Stimulated activated CD8-positive, alpha-beta memory T cell treated with anti-CD3 and anti-CD28 coated beads, Interleukin-15, amount 100 ng/mL, for 4 hours (primary cell): ENCODE measurements at places on chromosomes 5 and 9.

DNA sequence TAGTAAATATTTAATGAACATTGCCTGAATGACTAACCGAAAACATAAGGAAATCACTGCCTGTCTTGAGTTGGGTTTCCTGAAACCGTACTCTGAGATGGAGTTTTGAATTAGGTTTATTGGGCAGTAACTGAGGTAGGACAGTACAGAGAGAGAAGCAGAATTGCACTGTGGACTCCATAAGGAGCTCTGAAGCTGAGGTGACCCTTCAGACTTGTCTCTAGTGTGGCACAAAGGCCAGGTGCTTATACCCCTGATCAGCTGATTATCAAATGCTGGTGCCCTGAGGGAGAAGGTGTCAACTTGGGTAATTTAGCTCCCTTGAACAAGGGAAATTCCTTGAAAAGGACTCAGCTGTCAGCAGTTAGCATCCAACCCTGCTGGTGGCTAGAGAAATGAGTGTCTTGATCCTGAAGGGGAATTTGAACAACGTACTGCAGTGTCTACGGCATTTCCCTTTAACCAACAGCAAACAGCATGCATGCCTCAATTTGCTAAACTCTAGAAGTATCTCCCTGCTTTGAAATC is 135.0 kb upstream of the SMARCA2 start:
- DNase-seq, result no peak

GRCh38 chr9:88571419-88571818 is 36.4 kb downstream of the NXNL2 start:
- DNase-seq, result no peak

- DNase-seq, result no peak
Measured at GRCh38 chr5:172564188-172564587, 76.9 kb upstream of the NEURL1B start.

- no peak for DNase-seq
Measured at GRCh38 chr9:93081081-93081529, 14.9 kb upstream of the CARD19 start.

DNA sequence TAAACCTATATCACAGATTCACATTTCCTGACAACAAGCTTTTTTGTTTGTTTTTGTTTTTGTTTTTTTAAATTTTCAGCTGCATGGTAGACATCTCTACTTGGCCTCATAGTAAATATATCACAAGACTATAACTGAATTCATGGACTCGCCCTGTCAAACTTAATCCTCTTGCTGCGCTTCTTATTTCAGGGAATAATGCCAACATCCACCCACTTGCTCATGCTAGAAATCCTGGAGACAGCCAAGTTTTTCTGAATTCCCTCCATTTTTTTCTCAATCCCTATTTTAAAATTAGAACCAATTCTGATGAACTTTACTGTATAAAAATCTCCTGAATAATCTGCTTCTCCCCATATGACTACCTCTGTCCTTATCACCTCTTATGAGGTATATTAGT is 283.6 kb upstream of the RPS23 start:
- no peak for DNase-seq

DNA sequence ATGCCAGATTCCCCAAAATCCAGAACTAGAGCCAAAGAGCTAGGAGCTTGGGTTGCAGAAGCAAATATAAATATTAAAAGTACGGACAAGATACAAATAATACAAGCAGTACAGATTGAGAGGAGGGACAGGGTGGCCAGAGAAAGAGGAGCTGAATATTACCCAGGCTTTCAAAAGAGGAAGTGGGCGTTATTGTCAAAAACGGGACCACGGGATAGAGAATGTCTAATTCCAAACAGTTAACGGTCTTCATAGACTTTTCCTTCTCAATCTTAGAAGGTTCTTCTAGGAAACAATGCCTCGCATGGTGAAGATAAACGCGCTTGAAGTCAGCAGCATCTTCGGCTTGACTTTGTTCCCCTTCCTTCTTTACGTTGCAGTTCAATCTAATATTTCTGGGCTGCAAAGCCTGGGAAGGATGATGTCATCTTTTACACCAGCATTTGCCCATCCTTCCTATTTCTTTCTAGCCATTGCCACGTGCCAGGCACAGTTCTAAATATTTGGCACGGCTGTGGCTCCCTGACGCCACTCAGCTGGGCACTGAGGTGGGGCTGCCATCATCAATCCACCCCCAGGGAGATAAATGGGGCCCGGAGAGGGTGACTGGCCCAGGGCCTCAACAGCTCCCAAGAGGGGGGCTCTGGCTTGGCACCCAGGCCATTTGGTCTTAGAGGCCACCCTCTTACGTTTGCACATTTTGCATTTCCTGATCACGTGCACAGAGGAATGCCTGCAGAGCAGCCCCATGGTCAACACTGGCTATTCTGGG is 16.3 kb upstream of the OLFM1 start:
- no peak for DNase-seq

- DNase-seq, result no peak
Measured at GRCh38 chr5:42595597-42595996, 161.0 kb upstream of the CCDC152 start.

GRCh38 chr9:124800306-124801259 is 23.6 kb downstream of the OLFML2A start:
- no peak for DNase-seq

DNA sequence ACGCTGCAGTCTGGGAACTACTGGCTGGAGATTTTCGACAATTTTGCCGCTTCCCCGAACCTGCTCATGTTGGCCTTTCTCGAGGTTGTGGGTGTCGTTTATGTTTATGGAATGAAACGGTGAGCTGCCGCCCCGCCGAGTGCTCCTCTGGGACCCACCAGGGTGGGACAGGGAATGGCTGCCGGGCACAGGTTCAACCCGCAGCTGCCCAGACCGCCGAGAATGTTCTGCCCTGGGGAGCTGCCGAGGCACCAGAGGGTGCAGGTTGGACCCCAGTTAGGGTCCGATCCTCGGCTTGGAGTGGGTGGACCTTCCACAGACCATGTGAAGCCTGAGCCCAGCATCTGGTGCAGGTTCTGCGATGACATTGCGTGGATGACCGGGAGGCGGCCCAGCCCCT is 19.1 kb downstream of the SLC6A18 start:
- no peak for DNase-seq

DNA sequence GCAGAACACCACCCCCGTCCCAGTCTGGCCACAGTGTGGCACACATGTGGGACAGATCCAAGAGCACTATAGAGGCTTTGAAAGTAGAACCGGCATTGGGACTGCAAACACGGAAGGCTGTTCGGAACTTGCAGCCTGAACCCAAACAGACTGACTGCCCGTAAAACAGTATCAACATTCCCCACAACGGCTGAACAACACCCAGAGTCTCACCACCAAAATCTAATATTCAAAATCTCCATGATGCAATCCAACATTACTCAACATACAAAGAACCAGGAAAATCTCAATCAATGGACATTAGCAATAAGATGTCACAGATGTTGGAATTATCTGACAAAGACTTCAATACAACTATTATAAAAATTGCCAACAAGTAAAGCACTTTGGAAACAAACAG is 82.3 kb downstream of the ROR2 start:
- DNase-seq, result no peak

- DNase-seq, result no peak
Measured at GRCh38 chr5:149824120-149824519, 94.0 kb downstream of the PPARGC1B start.

GRCh38 chr5:14490309-14490711 is 91.3 kb upstream of the OTULINL start:
- no peak for DNase-seq

- DNase-seq, result no peak
Measured at GRCh38 chr5:111680737-111681413, 76.1 kb downstream of the NREP start.

DNA sequence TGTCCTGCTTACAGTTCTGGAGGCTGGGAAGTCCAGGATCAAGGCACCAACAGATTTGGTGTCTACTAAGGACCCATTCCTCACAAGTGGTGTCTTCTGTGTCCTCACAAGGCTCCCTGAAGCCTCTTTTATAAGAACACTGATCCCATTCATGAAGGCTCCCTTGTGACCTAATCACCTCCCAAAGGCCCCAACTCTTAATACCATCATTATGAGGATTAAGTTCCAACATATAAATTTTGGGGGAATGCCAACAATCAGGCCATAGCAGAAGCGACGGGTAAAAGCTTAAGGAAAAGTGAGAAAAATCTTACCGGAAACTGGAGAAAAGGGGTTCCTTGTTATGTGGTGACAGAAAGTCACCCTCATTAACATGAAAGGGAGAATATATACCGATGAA is 11.2 kb downstream of the CTNNAL1 start:
- DNase-seq, result no peak

- DNase-seq, result no peak
Measured at GRCh38 chr5:36178524-36178890, 26.6 kb downstream of the SKP2 start.
